Dermis blood vessel endothelial cell (primary cell): ENCODE measurements at places on chromosomes 11 and 22. TPM values are rescaled to one million over a fixed set of nuclear protein-coding genes. Genes with fewer than 3 reads are reported as not detected.

Gene GP1BB
- total RNA-seq: 5.3 and 5.4 TPM in 2 replicates

Gene CCDC15
- 1.5 and 2.9 TPM in 2 replicates for total RNA-seq

Gene SLC6A5
- not detected in 2 replicates for total RNA-seq

Gene BLID
- 0.79 TPM in 1 of 2 replicates, not detected in the other for total RNA-seq

Gene RNF214
- 10.6 and 12.3 TPM in 2 replicates for total RNA-seq
